Activated CD4-positive, CD25-positive, alpha-beta regulatory T cell (primary cell): ENCODE measurements at places on chromosomes 3 and 15.

- DNase-seq, result no peak
Measured at GRCh38 chr3:52402101-52402521, 42.8 kb downstream of the SEMA3G start.

GRCh38 chr15:70382009-70382749 lies 284.5 kb upstream of the TLE3 start:
- DNase-seq, result no peak

GRCh38 chr3:16837602-16838001 lies 47.2 kb upstream of the PLCL2 start:
- DNase-seq, result no peak

- no peak for DNase-seq
Measured at GRCh38 chr3:15819576-15819975, 21.8 kb upstream of the ANKRD28 start.

- no peak for DNase-seq
Measured at GRCh38 chr3:43171748-43172147, 65.9 kb upstream of the POMGNT2 start.

DNA sequence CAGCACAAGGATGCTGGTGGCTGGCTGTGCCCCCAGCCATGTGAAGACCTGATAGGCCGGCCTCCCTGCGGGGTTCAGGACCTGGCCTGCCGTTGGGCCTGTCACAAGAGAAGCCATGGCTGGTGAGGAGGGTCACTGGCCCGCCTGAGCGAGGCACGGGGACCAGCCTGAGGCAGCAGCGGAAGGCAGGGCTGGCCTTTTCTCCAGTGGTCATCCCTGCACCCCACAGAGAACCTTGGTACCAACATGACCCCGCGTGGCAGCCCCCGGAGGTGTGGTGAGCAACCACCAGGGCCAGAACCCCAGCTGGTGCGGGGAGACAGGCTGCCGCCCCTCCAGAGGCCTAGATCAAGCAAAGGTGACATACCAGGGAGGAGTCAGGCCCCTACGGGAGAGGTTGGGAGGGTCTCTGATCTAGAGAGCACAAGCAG lies 134.1 kb upstream of the MEF2A start:
- no peak for DNase-seq

GRCh38 chr3:122691195-122691594 lies 10.6 kb downstream of the PARP14 start:
- no peak for DNase-seq

DNA sequence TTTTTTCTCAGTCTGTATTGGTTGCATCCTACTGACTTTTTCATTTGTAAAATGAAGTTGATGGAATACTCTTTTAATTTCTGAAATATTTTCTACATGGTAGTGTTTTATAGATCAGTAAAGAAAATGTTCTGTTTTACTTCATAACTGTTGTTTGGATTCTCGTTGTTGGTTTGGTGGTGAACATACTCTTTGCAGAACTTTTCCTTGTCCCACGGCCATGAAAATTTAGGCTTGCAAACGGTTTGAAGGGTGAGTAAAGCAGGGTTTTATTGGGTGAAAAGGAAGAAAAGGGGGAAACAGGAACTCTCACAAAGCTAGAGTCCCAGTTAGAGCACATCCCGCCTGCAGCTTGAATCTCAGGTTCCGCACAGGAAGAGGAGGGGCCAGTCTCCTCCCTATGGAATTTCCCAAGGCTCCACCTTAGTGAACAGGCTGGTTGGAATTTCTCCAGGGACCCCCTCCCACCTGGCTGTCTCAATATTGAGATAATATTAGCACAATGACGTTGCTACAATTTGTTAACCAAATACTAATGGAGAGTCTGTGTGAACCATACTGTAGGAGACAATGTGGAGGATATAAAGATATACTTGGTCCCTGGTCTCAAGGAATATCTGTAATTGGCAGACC lies 5.6 kb downstream of the PDCD6IP start:
- no peak for DNase-seq

GRCh38 chr15:52117549-52117948 lies 5.0 kb upstream of the BCL2L10 start:
- DNase-seq, result no peak

GRCh38 chr15:76575274-76575673 lies 238.7 kb downstream of the ISL2 start:
- DNase-seq, result no peak

- no peak for DNase-seq
Measured at GRCh38 chr3:122186372-122186771, 2.9 kb downstream of the CASR start.

GRCh38 chr15:71743861-71744382 lies 66.4 kb upstream of the NR2E3 start:
- peak; percentile 17 for DNase-seq

DNA sequence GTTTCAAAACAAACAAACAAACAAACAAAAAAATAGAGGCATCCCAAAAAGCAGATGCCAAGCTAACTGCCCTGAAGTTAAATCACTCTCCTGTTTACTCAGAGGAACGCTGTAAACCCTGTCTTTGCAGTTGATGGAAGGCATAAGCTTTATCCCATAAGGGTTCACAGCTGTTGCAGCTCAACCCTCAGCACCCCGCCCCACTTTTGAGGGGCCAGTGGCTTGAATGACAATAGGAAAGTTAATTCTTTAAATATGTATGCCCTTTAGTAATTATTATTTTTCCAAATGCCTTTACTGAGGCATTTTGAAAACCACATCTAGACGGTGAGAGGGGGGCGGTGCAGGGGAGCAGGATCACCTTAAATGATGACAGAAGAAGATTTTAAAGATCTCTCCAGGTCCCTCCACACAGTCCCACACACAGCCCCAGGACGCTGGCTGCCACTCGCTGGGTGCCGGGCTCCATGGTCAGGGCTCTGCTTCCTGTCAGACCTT lies 272.1 kb downstream of the FAM43A start:
- DNase-seq, result no peak

- DNase-seq, result no peak
Measured at GRCh38 chr15:100001405-100001804, 268.2 kb upstream of the LYSMD4 start.

DNA sequence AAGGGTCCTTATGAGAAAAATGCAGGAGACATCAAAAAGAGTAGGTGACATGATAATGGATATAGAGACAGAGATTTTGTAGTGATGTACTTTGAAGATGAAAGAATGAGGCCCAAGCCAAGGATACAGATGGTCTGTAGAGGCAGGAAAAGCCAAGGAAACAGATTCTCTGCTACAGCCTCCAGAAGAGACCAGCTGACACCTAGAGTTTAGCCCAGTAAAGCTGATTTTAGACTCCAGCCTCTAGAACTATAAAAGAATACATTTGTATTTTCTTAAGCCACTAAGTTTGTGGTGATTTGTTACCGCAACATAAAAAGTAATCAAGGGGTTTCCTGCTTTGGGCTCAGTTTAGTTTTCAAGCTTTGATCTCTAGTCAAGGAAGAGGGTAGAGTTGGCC lies 64.8 kb downstream of the STRIT1 start:
- DNase-seq, result no peak

DNA sequence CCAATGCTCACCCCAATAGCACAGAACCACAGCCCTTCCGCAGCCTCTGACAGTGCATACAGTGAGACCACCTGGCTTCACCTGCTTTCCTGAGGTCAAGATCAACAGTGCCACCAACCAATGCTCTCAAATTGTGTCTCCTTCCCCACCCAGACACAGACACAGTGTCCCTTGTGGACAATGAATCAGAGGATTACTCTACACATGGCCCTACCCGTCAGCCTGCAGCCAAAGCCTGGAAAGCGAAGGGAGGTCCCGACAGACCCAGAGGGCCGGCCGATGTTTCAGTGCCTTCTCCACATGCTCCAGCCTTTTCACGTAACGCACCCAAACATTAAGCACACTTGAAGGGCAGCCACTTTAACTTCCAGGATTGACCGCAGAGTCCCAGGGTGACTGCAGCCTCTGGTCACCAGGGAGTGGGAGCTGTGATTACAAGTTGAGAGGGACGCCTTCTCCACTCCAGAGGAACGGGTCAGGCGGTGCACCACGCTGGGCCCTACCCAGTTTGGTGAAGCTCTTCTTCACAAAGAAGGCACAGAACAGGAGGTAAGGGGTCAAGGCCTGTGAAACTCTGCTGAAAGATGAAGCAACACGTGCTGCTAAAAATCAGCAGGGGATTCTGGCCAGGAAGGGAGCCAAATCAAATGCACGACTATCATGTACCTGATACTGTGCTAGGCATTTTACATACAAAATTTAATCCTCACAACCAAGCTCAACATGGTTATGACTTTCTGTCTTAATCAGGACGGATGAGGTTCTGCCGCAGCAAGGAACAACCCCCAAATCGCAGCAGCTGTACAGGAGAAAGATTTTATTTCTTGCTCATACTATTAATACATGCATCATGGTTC lies 17.2 kb downstream of the KLHL25 start:
- DNase-seq, result no peak

DNA sequence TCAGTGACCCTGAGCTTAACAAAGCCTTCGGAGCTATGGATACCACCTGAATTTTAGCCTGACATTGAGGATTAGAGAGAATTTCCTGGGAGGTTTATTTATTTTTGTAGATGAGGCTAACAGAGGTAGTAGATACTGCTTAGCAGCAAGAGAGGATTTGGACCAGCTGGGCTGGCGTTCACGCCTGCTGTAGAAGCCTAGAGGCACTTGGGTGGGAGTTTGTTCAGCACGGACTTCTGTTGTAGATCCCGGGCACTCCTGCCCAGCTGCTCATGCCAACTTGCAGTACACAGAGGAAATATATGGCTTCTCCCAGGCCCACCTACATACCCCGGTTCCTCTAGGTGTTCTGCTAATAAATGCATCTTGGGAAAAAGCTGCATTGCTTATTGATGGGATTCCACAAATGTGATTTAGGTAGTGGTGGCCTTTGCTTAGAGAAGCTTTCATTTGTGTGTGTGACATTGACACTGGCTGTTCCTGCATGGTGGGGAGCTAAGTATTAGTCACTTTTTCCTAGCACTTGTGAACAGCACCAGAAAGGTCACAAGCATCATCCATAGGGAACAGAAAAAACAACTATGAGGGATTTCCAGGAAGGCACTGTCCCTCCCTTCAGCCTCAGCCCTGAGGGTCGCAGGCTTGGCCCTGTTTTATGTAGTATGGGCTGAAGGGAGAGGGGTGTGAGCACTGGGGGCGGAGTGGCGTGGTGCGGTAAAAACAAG lies 324.8 kb upstream of the LRRFIP2 start:
- DNase-seq, result no peak

- no peak for DNase-seq
Measured at GRCh38 chr3:25084016-25084415, 344.0 kb upstream of the RARB start.

DNA sequence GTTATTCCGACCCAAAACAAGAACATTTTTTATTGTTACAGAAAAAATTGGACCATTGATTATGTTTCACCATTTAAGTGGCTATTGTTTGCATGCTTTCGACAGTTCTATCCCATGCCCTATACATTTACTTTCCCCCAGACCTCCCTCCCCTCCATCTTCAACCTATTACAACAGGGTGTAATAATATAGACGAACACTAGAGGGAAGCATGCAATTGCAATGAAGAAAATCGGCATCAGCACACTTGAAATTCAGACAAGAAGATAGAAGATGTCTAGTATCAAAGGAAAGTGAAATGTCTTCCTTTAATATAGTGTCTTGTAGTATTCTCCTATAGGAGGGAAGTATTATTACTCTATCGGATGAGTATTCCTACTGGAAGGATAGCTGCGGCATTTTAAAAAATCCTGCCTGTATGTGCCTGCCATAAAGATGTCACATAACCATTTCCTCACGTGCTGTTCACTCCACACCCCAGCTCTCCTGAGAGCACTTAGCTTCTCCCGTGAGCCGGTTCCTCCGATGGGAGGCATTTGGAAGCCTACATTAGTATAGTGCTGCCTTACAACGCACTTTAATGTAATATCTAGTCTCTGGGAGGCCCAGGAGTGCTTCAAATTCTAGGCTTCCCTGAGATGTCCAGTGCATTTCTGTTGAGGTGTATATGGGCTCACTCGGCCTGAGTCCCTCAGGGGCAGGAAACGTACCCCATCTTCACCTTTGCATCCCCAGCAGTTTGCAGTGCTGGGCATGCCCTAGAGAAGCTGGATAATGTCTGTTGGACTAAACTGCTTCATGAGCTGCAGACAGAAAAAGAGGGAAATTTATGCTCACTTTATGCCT lies 17.8 kb upstream of the ERICH6 start:
- DNase-seq, result no peak

GRCh38 chr3:27542476-27542875 lies 58.3 kb upstream of the SLC4A7 start:
- DNase-seq, result no peak

DNA sequence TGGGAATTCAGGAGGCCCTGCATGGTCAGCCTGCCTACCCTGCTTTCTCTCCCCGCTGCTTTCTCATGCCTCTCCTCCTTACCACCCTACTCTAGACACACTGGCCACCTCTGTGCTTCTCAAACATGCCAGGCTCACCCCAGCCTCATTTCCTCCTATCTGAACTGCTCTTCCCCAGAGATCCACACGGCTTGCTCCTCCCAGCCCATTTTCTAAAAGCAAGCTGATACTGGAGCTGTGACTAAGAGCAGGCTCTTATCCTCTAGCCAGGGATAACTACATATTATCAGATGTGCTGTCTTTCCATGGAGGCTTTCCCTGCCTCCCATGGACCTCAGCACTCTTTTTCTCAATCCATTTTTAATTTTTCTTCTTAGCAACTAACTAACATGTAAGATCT lies 85.9 kb downstream of the BOC start:
- DNase-seq, result no peak

DNA sequence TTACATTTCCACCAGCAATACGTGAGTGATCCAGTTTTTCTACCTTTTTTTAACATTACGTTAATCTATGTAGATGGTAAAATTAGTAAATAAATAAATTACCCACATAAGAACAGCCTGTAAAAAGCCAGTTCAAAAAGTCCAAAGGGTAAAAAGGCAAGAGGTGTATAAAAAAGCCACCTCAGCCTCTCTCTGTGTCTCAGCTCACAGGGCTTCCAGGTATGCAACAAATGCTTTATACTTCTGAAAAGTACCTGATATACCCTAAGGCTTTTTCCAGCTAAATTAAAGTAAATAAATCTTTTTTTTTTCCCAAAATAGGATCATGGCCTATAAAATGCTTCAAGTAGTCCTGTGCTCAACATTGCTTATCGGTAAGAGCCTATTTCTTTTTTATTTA lies at the start of gene C3orf85:
Gene C3orf85, plus strand, starts transcription at position 197 of the 400 bp plus-strand sequence. Its CDS starts 129 bp downstream, at position 326.
- no peak for DNase-seq

DNA sequence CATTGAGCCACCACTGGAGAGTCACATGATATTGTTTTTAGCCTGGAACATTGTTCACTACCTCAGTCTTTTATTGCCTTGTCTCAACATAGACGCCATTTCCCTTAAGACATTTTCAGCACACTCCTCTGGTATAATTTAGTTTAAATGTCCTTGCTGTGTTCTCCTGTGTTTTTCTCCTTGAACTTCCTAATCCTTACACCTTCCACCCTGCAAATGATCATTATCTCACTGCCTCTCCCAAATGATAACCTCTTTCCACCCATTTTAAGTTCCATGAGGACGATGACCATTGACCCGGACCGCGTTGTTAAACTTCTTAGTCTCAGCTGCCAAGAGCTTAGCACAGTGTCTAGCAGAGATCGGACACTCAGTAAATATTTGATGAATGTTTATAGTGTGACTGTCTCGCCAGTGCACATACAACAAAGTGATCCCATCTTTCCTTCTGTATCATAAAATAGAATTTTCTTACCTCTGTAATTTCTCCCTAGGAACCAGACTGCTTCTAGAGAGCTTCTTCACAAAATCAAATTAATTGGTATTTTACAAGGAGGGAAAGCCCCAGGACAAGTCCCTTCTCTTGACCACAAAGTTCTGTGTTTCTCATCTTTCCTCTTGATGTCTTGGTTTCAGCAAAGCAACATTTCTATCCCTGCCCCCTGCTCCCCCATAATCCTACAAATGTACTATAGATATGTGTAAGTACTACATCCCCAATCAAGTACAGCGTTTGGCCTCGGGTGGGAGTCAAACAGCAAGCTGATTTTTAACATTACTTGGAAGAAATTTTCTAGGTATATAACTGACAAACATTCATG lies 429.6 kb downstream of the LPP start:
- DNase-seq, result no peak
